ENCODE measurements at places on chromosomes 5 and 9.

GRCh38 chr9:28926306-28926705 lies 1353.0 kb upstream of the C9orf72 start:
- no peak for DNase-seq

GRCh38 chr9:134660407-134660806 lies 18.8 kb downstream of the COL5A1 start:
- no peak for DNase-seq

- no peak for DNase-seq
Observed at GRCh38 chr9:82206490-82206889, 217.9 kb downstream of the SPATA31D1 start.

- DNase-seq = no peak
Observed at GRCh38 chr9:36337865-36338264, 62.2 kb downstream of the RNF38 start.

DNA sequence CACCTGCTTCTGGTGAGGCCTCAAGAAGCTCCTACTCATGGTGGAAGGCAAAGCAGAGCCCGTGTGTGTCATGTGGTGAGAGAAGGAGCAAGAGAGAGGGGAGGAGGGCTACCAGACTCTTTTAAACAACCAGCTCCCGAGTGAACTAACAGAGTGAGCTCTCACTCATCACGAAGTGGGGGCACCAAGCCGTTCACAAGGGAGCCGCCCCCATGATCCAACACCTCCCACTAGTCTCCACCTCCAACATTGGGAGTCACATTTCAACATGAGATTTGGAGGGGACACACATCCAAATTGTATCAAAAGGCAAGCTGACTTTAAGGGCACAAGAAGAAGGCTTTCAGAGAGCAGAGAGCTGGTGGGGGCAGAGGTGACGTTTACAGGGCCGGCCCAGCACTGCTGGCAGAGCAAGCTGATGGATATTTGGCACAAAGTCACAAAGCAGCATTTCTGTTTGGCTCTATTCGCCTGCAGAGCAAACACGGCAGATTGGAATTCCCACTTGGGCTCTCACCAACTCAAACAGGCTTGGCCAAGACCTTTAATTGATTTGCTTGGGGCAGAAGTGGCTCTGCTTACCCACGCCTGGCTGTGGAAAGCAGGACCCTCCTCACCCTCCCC lies 20.0 kb downstream of the PITX1 start:
- DNase-seq = no peak

- DNase-seq = no peak
Observed at GRCh38 chr5:175471196-175471595, 7.2 kb upstream of the SFXN1 start.

DNA sequence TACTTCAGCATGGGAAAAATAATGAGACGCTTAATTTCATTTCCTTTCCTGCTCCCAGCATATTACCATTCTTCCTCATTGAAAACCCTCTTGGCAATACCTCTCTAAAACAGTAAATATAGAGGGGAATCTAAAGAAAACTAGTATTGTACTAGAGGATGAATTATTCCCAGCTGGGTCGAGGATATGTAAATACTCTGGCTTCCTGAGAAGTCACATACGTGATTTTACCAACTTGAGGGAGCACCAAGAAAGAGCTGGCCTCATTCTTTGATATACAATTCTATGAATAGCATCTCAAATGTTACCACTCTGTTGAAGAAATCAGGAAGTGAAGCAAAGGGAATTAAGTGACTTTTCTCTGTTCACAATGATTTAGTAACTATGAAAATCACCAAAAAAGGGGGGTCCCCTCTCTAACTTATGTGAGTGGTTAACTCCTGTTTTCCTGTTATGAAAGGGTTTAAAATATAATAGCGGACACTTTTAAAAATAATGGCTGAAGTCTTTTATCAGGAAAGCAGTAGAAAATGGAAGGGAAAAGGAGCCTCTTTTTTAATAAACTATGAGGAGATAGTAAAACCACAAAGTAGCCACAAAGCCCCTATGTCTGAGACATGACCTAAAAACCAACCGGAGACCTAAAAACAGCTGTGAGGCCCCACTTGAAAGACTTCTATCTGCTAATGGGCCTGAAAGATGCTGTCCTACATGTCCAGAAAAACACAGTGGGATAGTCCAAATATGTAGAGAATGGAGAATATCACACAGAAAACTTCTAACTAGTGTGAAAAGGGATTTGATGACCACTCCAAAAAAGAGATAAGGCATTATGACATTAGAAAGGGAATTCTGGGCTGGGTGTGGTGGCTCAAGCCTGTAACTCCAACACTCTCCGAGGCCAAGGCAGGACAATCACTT lies 42.6 kb downstream of the LPAR1 start:
- DNase-seq = no peak

DNA sequence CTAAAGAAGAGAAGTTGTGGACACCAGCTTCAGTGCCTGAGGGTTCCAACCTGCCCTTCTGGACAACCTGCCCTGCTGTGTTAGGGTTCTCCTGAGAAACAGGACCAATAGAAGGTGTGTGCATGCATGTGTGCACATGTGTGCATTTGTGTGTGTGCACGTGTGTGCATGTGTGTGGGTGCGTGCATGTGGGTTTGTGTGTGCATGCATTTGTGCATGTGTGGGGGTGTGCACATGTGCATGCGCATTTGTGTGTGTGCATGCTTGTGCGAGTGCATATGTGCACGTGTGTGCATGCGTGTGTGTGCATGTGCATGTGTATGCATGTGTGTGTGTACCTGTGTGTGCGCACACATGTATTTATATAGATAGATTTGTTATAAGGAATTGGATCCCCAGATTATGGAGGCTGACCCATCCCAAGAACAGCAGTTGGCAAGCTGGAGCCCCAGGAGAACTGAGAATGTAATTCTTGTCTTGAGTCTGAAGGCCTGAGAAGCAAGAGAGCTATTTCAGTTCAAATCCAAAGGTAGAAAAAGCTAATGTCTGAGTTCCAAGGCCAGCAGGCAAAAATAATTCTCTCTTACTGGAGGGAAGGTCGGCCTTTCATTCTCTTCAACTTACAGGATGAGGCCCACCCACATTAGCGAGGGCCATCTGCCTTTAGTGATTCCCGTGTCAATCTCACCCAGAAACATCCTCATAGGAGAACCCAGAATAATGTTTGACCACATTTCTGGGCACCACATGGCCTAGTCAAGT lies 62.9 kb upstream of the SYNPO start:
- DNase-seq = no peak

DNA sequence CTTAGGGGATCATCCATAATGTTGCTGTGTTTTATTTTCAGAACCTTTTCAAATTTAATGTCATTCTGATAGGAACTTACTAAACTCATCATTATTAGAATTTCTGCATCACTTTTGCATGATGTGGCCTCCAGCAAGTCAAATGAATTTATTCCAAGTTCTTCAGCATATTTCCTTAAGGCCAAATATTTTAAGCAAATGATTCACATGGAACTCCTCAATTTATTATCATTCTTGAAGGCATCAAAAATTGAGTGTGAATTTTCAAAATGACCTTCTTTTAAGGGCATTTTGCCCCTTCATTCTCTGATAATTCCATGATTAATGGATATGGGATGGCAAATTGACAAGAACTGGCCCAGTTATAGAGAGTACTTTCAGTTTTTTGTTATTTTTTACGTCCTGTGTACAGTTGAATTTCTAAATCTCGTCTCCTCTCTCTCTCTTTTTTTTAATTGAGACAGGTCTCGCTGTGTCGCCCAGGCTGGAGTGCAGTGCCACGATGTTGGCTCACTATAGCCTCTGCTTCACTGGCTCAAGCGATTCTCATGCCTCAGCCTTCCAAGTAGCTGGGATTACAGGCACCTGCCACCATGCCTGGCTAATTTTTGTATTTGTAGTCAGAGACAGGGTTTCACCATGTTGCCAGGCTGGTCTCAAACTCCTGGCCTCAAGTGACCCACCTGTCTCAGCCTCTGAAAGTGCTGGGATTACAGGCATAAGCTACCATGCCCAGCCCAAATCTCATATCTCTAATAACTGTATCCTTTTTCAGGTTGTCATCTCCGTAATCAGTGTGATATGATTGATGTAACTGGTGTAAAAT lies 29.1 kb downstream of the GPR21 start:
- DNase-seq = no peak

- no peak for DNase-seq
Observed at GRCh38 chr9:87250205-87250604, 247.5 kb upstream of the DAPK1 start.

DNA sequence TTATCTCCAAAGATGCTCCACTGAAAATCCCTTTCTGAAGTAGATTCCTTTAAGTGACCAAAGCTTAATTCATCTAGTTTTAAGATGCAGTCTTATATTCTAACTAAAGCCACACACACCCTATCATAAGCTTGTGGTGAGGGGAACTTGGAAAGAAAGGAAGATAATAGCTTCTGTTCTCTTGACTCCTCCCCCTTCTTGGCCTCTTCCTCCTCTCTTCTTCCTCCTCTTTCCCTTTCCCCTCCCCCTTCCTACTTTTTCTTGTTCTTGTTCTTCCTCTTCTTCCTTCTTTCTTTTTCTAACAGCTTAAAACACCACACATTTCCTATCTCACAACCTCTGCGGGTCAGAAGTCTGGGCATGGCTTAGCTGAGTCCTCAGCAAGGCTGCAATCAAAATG lies 23.5 kb downstream of the IL7R start:
- no peak for DNase-seq

DNA sequence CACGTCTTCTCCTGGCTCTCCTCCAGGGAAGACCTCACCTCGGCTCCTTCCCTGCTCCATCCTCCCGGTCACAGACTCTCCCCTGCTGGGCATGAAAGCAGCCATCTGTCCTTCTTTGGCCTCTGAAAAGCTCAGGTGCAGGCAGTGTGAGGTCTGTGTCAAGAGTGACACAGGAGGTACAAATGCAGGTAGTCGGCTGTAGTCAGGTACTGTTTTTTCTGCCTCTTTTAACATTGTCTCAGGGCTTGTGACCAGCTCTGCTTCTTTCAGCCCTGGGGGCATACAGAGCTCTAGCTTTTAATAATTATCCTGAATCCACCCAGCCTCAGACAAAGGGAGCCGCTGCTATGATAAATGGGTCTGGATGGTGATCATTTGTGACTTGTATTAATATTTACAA lies 46.4 kb downstream of the C5orf15 start:
- no peak for DNase-seq

DNA sequence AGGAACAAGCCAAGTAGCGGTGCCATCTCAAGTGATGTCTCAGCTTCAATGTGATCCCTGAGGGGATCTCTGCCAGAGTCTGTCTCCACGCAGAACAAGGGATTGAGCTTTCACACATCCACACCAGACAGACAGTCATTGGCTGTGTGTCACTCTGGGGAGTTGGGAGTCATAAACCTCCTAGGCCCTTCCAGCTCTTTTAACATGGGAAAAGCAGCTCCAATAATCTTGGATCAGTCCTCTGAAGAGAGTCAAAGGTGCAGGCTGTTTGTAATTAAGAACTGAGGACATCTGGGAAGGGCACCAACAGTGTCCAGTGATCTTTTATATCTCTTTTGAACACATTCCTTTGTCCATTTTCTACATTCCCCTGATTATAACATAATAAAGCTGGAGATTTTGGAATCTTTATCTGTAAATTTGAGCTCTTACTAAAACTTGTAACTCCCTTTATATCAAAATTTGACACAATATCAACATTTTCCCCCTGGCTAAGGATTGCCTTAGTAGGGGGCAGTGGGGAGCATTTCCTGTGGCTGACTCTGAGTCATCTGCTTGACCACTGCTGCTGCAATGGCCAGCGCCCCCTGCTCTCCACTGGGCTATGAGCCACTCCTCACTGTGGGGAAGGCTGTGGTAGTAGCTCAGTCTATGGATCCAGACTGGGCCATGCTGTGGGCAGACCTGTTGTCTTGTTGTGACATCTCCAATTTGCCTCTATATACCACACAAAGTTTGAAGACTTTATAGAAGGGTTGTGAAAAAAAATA lies 284.4 kb downstream of the OSTF1 start:
- DNase-seq = no peak

DNA sequence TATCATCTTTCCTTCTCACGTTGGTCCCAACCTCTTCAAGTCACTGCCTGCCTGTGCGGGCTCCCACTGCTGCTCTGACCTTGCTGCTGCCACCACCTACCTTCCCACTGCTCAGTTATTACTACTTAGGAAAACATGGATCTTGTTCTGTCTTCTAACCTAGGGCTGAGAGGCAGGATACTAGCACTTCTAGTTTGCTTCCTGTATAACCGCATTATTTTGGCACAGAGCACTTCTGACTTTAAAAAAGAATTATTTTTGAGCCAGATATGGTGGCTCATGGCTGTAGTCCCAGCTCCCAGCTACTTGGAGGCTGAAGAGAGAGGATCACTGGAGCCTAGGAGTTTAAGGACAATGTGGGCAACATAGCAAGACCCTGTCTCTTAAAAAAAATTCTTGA lies 135.4 kb upstream of the GNA14 start:
- DNase-seq = no peak

GRCh38 chr5:16799796-16800195 lies 136.3 kb downstream of the MYO10 start:
- DNase-seq = no peak

DNA sequence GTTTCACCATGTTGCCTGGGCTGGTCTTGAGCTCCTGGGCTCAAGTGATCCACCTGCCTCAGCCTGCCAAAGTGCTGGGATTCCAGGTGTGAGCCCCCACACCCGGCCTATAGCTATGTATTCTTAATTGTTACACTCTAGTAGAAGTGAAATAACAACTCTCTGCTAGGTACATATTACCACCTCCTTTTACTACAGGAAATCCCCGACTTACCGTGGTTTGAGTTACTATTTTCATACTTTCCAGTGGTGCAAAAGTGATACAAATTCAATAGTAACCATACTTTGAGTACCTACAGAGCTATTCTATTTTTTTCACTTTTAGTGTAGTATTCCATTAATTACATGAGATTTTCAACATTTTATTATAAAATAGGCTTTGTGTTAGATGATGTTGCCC lies 719 bp downstream of the ARL14EPL start:
- DNase-seq = no peak

GRCh38 chr5:148810823-148811222 lies 15.6 kb upstream of the ADRB2 start:
- DNase-seq = no peak

GRCh38 chr5:143564417-143564816 lies 160.9 kb upstream of the NR3C1 start:
- no peak for DNase-seq

GRCh38 chr9:36029765-36030528 lies 6.8 kb upstream of the RECK start:
- DNase-seq = no peak

DNA sequence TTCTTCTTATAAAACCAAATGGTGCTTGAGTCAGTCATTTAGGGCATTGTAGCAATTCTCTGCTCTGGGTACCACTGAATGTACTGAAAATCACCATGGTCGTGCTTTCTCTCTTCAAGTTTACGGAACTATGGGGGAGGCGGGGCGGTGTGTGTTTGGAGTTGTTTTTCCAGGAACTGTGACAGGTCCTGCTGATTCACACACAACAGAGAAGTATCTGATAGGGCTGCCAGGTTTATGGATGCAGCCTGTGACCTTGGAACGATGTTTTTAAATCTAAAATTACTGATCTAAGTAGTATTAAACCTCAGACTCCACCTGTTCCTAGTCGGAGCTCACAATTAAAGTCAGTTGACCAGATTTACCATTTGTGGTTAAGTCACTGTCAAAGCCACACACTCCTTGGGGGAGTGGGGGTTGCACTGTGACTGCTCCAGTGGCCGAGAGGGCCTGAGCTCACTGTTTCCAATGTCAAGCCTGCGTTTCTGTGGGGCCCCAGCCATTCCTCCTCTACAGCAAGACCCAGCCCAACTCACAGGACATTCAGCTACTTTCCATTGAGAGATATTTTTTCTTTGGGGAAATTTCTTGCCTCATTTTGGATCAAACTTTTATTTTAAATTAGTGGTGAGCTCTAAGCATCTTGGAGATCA lies 44.4 kb downstream of the GADD45G start:
- no peak for DNase-seq
